ENCODE measurements at places on chromosomes 1 and 21.

GRCh38 chr1:11342621-11343032 is 69.6 kb downstream of the UBIAD1 start:
- no peak for DNase-seq

GRCh38 chr1:77467741-77468140 is 185.9 kb downstream of the AK5 start:
- no peak for DNase-seq

DNA sequence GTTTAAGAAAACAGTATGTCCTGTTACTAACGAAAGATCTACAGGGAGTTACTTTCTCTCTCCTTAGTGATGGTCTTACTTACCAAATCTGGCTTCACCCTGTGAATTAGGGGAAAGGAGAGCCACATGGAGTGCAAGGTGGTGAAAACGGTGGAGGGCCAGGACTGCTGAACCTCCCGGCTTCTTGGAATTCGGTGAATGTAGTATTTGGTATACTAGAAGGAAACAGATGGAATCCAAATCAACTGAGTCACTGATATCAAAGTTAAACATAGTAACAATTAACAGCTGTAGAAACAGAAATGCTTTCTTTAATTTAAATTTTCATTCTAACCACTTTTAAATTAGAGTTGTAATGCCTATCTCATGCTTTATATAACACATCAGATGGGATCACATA is 45.7 kb downstream of the ALG14 start:
- DNase-seq: no peak

GRCh38 chr1:185159966-185160365 is 3.0 kb downstream of the SWT1 start:
- DNase-seq: no peak

- DNase-seq: no peak
Observed at GRCh38 chr1:96478228-96478627, 243.4 kb upstream of the PTBP2 start.

- no peak for DNase-seq
Observed at GRCh38 chr1:42927920-42928505, 30.7 kb downstream of the SLC2A1 start.

GRCh38 chr1:227033880-227034279 is 93.8 kb downstream of the COQ8A start:
- no peak for DNase-seq

- no peak for DNase-seq
Observed at GRCh38 chr1:51941528-51941927, 49.0 kb downstream of the RAB3B start.

- DNase-seq: no peak
Observed at GRCh38 chr1:30649321-30649991, 73.9 kb downstream of the MATN1 start.

GRCh38 chr1:85171721-85172120 is 29.1 kb downstream of the SYDE2 start:
- DNase-seq: no peak

DNA sequence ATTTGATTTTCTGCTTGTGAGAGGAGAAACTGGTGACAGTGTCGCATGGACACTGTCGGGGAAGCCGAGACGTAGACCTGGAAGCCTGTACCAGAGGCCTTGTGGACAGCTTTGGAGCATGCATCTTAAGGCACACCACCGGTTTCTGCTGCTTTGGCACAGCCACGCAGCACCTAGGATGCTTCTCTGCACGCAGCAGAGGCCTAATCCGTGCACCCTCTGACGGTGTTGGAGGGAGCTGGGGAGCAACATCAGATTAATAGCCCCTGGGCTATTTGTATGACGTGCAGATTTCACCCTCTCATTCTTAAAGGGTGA is 30.3 kb downstream of the TEX35 start:
- peak; percentile 22 for DNase-seq

DNA sequence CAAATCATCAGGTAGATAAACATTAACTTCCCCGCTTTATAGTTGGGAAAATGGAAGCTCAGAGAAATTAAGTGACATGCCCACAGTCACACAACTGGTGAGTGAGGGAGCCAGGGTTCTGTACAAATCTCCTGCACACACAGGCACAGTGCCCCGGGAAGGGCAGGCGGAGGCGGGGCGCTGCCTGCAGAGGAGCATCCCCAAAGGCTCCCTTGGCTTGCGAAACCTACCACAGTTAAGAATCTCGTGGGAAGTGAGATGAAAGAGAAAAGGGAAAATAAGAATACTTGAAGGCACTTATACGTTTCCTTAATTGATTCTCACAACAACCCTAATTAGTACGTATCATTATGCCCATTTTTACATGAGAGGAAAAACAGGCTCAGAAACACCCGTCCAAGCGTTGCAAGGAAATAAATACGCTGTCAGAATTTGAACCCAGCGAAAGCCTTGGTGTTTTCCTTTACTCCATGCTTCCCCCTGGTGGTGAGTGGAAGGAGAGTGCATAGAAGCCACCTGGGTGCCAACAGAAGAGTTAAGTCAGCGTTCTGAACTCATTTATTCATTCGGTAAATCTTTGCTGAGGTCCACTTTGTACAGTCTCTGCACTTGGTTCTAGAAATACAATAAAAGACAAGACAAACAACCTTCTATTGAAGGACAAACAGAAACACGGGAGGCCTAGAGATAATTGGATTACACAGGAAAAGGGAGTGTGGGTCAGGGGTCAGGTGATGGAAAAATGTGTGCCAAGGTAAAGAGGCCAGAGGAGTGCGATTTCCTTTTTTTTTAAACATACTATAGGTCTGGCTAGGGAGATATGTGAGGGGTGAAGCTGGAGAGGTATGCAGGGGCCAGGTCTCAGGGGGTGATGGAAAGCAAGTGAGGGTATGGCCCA is 28.4 kb downstream of the ACP6 start:
- peak; percentile 76 for DNase-seq

DNA sequence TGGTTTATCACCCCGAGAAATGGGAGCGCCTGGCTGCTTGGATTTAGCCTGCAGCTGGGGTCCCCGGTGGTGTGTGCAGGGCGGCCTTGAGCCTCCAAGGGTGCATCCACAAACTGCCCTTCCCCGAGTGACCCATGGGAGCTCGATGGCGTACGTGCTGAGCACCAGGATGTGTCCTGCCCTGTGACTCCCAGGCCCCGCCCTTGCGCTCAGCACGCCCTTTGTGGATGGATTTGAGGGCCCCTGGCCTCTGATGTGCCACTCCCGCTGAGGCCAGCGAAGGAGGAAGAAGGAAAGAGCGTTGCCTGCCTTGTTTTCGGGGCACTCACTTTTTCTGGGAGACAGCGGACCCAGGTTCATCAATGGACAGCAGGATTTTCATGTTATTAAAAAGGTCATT is 1.7 kb upstream of the TFF3 start:
- no peak for DNase-seq

- no peak for DNase-seq
Observed at GRCh38 chr21:36461277-36461917, 18.5 kb downstream of the CLDN14 start.

DNA sequence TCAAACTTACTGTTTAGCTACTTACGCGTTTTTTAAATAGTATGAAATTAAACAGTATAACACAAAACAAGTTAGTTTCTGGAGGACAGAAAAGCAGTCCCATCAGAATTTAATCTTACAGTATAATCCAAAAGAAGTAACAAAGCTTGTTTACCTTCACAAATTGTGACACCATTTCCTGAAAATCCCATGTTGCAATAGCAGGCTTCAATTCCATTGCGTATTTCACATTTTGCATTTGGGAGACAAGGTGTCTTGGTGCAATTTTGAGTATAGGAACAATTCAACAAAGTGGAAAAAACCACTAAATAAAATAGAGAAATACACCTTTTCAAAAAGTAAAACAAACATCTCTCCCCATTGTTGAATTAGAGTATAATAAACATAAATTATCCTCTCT is 1.6 kb downstream of the ADGRL4 start:
- no peak for DNase-seq

DNA sequence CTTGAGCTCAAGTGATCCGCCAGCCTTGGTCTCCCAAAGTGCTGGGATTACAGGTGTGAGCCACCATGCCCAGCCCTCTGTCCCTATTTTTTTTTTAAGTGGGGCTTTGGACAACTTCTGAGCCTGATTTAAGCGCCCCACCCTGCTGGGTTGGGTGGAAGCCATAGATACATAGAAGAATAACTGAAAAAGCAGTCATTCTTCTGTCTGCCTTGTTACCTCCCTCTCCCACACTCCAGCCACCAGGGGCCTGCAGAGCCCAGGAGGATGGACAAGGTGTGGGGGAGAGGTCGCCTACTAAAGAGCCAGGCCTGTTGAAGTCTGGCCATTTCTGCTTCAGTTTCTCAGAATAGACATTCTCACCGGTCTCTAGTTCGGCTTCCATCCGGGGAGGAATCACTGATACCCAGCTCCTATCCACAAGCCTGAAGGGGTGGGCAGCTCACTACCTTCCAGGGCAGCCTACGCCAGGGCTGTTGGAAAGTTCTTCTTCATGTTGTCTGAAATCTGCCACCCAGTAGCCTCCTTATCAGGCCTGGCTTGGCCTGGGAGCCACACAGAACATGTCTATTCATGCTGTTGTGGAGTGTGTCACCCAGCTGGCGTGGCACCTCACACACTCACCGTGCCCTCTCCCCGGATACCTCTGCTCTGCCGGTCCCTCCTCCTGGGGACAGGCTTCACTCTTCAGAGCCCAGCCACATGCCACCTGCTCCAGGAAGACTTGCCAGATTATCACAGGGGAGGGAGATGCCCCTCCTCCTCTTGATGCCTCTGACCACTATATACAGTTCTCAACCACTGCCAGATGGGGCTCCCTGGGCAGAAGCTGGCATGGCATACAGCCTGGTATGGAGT is 27.7 kb downstream of the KNCN start:
- DNase-seq: no peak

GRCh38 chr1:26768755-26769154 is 19.0 kb upstream of the PIGV start:
- DNase-seq: no peak

GRCh38 chr1:64171797-64172281 is 31.6 kb upstream of the UBE2U start:
- DNase-seq: no peak

GRCh38 chr1:244792188-244792850 is 43.1 kb upstream of the COX20 start:
- no peak for DNase-seq

- no peak for DNase-seq
Observed at GRCh38 chr1:243420016-243420945, 164.4 kb downstream of the SDCCAG8 start.

DNA sequence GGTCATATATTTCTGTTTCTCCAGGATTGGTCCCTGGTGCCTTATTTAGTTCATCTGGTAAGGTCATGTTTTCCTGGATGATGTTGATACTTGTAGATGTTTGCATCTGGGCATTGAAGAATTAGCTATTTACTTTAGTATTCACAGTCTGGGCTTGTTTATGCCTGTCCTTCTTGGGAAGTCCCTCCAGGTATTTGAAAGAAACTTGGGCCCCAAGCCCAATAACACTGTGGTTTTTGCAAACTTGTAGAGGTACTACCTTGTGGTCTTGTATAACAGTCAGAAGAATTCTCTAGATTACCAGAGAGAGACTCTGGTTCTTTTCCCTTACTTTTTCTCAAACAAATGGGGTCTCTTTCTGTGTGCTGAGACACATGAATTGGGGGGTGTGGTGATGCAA is 251.4 kb upstream of the B3GALT2 start:
- DNase-seq: no peak

DNA sequence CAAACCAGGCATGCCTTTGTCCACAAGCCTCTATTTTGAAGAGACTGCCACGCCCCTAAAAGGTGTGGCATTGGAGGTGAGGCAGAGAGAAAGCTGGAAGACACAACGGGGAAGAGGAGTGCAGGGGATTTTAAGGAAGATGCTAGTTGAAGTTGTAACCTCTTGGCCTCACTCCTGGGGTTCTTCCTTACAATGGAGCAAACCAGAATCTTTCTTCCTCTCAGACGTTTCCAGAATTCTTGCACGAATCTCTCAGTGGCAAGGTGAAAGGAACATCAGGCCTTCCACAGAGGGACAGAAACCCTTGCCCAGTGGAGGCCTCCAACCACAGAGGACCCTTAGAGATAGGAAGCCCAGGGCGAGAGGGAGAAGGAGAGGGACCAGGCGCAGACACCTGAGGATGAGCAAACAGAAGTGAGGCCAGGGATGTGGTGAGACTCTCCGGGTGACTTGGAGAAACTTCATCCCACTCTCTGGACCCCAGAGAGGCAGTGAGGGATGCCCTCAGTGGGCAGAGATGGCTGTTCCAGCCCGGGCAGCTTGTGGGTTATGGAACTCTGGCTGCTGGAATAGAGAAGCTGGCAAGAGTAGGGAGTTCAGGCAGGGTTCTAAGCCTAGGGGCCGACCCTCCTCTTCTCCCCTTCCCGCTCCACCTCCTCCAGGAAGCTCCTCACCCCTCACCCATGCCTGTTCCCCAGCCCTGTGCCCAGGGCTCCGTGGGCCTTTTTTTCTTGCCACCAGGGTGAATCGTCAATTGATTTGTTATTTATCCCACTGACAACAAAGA is 136.8 kb upstream of the RUNX3 start:
- DNase-seq: no peak

DNA sequence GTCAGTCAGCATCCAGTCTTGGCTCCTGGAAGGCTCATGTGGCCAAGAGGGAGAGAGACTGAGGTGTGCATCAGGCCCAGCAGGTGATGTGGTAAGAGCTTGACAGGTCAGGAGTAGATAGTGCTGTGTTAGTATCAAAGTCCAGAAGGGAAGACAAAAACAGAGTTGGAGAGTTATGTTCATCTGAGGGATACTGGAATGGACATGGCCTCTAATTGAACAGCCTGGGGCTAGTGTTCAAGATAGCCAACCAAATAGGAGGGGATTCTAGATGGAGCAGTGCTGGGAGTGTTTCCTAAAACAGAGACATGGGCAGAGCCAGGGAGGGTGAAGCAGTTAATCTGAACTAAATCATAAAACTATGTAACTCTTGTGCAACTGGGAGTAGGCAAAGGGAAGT is 120.7 kb upstream of the MARK1 start:
- no peak for DNase-seq

DNA sequence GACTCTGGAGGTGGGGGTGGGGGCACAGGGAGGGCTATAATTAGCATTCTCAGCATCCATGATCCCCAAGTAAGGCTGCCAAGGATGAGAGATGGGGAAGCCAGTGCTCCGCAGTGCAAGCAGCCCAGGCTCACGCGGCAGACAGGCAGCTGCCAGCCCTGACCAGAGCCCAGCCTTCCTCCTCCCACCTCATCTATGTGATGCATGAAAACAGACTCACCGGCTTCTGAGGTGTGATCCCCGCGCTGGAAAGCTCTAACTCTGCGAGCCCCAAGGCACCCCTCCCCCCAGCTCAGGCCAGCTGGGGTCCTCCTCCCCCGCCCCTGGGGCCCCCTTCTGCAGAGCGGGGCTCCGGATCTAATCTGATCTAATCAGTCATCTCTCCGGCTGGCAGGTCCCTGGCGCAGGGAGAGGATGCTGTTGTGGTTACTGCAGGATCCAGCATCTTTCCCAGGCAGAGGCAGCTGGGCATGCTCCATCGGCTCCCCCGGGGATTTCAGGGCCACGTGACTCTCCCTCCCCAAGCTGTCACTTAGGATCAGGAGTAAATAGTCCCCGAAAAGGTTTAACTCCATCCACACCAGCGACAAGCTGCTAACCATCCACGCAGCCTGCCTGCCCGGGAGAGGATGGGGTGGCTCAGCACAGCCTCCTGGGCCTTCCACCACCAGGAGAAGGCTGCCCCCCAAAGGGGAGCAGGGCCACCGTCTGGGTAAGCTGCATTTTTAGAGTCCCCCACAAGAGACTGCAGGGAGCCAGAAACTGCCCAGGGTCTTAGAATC is at the start of gene PLEKHA6:
Gene PLEKHA6 (minus strand): TSS at position 456 of the 782 bp plus-strand sequence. CDS start 86,202 bp downstream, outside the sequence.
- DNase-seq: no peak

Data from CD8-positive, alpha-beta T cell (primary cell).